Fibroblast of lung (primary cell): ENCODE measurements at places on chromosomes 7 and 10. TPM values are rescaled to one million over a fixed set of nuclear protein-coding genes. Genes with fewer than 3 reads are reported as not detected.
A peak's percentile ranks its signal among the peaks of the same experiment; 100 is the strongest.

- peak; percentile 72 for DNase-seq
These were observed 9.8 kb downstream of the SAP25 start for GRCh38 chr7:100563809-100564400.

The TFR2 gene
- under 0.01 TPM in 1 of 2 replicates, not detected in the other for total RNA-seq

GRCh38 chr7:105011831-105012502 is 2.0 kb upstream of the KMT2E start:
- no peak for DNase-seq

The CALHM3 gene
- total RNA-seq, result not detected in 2 replicates

DNA sequence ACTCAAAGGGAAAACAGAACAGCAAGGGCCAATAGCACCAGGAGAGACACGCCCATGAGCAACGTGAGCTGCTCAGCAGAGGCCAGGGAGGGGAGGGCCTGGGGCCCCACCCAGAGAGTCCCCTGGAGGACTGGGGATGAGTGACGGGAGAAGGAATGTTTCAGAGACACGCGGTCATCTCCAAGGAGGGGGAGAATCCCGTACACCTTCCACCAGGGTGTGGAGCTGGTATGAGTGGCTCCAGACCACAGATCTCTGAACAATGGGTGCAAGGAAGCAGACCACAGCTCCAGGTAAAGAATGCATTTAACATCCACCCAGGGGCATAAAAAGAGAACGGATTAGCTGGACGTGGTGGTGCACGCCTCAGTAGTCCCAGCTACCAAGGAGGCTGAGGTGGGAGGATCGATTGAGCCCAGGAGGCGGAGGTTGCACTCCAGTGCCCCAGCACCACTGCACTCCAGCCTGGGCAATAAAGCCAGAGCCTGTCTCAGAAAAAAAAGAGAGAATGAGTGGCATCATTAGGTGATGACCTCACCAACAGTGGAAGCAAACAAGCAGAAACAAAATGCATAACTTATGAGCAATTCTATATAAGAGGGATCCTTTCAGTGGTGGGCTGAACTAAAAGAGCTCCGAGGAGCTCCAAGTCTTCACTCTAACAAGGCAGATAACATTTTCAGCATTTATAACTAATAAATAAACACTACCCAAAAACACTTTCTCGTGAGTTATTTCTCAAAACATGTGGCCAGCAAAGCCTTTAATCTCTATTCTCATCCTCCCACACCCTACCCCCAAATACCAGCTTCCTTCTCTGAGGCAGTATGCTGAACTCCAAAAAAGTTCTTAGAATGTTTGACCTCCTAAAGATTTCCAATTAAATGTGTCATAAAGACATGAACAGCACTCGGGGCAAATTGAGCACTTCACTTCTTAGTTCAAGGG is 12.5 kb downstream of the PSAP start:
- no peak for DNase-seq

GRCh38 chr7:40800771-40801170 is 666.0 kb downstream of the SUGCT start:
- no peak for DNase-seq

The CYP3A5 gene
- 8.2 and 12.4 TPM in 2 replicates for total RNA-seq

- DNase-seq, result peak; percentile 99
These were observed 9.3 kb upstream of the SPOCK2 start for GRCh38 chr10:72097448-72098300.

The NXPH1 gene
- not detected in 2 replicates for total RNA-seq

- no peak for DNase-seq
These were observed 51.7 kb downstream of the SYPL1 start for GRCh38 chr7:106060394-106060920.

The SMURF1 gene
- total RNA-seq, result 13.1 and 18.7 TPM in 2 replicates

GRCh38 chr7:2511769-2512168 is 7.8 kb upstream of the LFNG start:
- no peak for DNase-seq

DNA sequence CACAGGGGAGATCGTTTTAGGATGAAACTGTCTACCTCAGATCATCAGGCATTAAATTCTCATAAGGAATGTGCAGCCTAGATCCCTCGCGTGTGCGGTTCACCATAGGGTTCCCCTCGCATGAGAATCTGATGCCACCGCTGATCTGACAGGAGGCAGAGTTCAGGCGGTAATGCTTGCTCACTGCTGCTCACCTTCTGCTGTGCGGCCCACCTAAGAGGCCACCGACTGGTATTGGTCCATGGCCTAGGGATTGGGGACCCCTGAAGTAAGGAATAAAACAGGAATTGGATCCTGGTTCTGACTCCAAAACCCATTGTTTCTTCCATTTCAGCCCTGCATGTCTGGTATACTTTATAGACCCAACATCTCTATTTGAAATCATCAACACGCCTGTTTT is 4.1 kb downstream of the NOD1 start:
- DNase-seq, result no peak

The PLAC9 gene
- total RNA-seq, result 15.7 and 16.7 TPM in 2 replicates

- no peak for DNase-seq
These were observed 643 bp downstream of the KAT6B start for GRCh38 chr10:74827045-74827441.

GRCh38 chr10:128631801-128632241 is 505.6 kb upstream of the MKI67 start:
- peak; percentile 26 for DNase-seq

The TMEM270 gene
- total RNA-seq, result not detected in 2 replicates

DNA sequence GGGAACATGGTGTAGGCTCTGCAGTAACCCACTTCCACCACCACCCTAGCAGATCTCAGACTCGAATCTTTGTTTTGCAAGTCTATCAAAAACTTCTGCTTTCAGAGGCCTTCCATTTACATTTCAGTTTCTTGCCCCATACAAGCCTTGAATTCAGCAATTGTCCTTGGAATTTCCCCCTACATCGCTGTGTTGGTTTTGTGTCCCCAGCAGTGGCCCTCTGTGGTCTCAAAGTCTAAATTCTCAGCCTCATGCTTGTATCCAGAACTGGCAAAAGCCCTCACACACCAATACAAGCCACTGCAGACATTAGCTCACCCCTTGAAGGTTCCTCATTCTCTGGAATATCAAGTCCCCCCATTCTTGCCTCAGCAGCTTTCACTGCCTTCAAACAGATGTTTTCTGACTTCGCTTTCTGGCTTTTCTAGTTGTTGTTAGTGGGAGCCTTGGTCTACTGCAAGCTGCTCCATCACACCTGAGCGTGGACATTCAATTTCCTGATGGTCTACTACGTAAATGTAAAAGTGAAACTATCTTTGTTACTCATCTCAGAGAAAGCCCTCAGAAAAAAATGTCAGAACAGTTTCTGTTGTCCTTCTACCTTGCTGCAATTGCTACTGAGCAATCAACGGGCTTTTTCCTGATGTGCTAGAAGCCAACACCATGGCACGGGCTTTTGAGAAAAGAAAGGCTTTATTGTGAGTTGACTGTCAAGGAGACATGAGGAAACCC is 1.8 kb upstream of the NUB1 start:
- DNase-seq, result no peak

The HOXA10 gene
- under 0.01 and 0.17 TPM in 2 replicates for total RNA-seq

The SLC35G1 gene
- 2.1 and 4.0 TPM in 2 replicates for total RNA-seq

The TRIP6 gene
- 61.9 and 96.1 TPM in 2 replicates for total RNA-seq

The DDC gene
- not detected in 2 replicates for total RNA-seq

DNA sequence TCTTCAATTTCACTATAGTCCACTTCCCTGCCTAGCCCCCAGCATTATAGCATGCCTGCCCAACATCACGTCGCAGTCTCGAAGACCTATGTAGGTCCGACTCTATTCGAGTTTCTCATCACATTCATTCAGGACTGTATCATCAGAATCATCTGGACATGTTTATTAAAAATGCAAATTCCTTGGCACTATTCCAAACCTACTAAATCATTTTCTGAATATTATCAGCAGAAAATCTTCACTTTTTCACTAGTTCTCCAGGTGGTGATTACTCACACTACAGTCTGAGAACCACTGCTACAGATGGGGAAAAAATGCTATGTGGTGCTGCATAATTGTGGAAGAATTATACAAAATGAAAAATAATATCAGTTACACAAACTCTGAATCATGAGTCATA is 29.3 kb upstream of the ETV1 start:
- peak; percentile 61 for DNase-seq

DNA sequence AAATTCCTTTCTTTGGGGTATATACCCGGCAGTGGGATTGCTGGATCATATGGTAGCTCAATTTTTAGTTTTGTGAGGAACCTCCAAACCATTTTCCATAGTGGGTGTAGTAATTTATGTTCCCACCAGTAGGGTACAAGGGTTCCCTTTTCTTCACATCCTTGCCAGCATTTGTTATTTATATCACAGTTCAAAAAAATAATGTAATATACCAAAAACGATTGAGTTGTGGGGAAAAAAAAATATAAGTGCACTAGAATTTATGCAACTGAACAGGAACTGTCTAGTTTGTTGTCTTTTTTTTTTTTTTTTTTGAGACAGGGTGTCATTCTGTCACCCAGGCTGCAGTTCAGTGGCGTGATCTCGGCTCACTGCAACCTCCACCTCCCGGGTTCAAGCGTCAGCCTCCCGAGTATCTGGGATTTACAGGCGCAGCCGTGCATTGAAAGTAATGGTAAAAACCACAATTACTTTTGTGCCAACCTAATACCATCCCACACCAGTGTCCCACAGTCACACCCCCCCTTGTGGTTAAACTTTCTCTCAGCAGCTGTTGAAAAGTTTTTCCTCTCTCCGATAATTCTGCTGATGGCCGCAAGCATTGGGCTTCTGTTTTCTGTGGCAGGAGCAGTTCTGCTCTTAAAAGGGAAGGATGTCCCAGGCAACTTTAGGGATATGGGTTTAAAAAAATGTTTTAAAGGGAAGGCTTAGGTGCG is 6.8 kb upstream of the LAT2 start:
- peak; percentile 62 for DNase-seq

DNA sequence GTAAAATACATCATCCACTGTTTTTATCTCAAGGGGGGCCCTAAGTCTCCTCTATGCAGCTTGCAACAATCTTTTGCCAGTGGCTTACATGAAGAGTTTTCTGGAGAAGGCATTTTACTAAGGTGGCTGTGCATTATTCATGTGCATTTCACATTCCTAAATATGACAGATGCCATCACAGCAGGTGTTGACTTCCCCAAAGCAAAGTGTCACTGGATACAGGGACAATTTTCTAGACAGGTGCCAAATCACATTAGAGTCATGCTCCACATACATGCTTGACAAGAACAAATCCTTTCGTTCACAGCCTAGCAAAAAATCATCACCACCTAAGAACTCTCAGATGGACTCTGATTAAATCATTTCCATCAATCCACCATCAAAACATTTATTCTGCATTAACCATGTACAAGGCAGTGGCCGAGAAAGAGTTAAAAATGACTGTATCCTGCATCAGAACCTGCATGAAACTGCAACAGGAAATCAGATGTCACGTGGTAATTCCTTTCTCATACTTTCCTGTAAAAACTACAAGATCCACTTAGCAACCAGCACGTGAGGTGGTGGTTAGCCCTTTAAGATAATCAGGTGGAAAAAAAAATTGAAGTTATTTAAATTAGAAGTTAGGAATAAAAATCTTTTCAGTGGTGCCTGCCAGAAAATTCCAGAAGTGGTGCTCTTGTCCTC is 88.2 kb upstream of the AFAP1L2 start:
- no peak for DNase-seq

The ASZ1 gene
- total RNA-seq, result not detected in 2 replicates

The VWDE gene
- total RNA-seq, result under 0.01 and 0.17 TPM in 2 replicates

DNA sequence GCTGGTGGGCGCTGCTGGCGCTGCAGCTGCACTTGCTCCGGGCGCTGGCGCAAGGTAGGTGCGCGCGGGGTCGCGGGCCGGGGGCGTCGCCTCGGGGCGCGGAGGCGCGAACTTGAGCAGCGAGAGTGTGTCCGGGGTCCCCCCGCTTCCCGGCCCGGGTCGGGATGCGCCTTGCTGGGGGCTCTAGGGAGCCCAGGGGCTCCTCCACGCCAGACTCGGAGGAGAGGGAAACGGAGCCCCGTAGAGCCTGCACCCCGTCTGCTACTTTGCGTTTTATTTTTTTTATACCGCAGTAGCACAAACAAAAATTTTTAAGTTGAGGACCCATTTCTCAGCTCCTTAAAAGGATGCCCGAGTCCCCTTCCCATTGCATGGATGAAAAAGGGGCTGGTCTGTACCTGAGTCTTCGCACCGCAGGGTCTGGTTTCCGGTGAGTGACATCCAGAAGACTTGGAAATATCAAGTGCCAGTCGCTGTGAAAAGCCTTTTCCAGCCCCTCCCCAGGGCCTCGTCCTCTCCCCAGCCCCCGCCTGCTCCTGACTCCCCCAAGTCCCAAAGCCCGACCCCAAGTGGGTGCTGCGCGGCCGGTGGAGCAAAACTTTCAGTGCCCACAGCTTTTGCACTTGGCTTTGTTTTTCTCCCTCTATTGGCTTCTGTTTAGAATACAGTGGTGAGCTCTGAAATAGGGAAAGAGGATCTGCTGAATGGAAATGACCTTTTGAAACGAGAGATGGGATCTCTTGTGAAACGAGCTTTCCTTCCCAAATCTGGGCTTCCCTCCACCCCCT is 973 bp downstream of the SDK1 start:
- peak; percentile 72 for DNase-seq

The SEPTIN7 gene
- 144 and 181 TPM in 2 replicates for total RNA-seq

- peak; percentile 8 for DNase-seq
These were observed 181.0 kb downstream of the COBL start for GRCh38 chr7:51135576-51135975.
